Central memory CD4-positive, alpha-beta T cell (primary cell): ENCODE measurements at places on chromosomes 2 and 18.

GRCh38 chr2:241539616-241540374 is 18.8 kb upstream of the BOK start:
- DNase-seq, result no peak

GRCh38 chr2:150063931-150064548 is 423.4 kb downstream of the RND3 start:
- DNase-seq, result no peak

- no peak for DNase-seq
Observed at GRCh38 chr2:86280191-86280667, 57.2 kb downstream of the REEP1 start.

DNA sequence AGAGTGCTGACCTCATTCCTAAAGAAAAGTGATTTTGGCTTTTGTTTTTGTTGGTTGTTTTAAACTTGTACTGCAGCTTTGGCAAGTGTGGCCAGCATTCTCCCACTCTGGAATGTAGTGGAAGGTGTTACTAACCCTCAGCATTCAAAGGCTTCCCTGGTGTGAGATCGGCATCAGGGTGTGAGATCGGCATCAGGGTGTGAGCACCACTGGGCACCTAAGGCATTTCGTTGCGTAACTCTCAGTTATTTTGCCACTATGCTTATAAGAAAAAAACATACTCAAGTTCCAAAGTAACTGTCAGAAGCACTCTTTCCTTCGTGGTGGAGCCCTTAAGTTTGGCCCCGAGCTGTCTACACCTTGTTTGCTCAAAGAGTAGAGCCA is 1.7 kb downstream of the CYBRD1 start:
- no peak for DNase-seq

DNA sequence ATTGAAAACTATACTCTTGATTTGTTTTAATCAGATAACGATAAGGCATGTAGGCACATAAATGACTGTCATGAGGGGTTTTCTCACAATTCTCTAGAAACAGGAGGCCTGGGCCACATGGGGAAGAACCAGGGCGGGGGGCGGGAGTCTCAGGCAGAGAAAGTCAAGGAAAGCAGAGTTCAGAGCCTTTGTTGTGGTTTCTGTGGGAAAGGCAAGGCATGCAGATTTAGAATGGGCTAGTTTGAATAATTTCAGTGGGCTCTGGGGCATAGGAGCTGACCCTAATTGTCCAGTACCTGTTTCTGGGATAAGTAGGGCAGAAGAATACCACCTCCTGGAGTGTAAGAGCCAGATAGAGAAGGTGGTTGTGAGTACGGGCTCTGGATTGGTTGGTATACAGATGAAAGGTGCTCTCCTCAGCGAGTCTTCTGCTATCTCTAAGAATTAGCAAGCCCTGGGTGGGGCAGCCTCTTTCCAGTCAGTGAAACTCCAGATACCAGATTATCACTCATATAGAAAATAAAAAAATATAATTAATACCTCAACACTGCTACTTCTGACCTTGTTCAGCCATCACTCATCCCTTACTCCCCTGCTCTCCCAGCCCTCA is 41.5 kb upstream of the CYRIA start:
- no peak for DNase-seq

DNA sequence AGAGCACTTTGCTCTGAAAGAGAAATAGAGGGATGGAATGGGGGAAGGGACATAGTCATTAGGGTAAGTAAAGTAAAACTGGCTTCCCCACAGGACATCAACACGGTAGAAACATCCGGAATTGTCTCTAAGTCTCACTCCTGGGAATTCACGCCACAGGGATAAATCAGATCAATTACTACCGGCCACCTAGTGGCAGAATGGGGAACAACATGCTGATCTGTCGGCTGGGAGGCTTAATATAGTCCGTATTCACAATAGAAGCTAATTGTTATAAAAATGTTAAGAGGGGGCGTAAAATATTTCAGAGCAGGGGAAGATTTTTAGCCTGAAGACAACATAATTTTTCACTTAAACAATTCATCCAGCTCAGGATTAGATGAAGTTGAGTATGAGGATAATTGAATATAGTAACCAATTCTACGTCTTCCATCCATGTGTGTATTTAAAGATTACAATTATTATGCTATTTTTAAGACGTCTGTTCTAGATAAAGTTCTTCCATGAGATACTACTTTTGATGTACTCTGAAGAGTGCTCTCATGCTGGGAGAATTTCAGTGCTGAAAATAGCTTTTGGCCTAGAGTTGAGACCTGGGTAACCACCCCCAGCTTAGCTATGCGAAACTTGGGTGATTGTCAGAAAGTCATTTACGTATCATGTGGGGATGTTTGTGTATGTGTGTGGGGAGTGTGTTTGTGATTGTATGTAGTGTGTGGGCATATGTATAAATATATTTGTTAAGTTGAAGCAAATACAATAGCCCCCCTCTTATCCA is 65.7 kb downstream of the LRRTM1 start:
- no peak for DNase-seq

DNA sequence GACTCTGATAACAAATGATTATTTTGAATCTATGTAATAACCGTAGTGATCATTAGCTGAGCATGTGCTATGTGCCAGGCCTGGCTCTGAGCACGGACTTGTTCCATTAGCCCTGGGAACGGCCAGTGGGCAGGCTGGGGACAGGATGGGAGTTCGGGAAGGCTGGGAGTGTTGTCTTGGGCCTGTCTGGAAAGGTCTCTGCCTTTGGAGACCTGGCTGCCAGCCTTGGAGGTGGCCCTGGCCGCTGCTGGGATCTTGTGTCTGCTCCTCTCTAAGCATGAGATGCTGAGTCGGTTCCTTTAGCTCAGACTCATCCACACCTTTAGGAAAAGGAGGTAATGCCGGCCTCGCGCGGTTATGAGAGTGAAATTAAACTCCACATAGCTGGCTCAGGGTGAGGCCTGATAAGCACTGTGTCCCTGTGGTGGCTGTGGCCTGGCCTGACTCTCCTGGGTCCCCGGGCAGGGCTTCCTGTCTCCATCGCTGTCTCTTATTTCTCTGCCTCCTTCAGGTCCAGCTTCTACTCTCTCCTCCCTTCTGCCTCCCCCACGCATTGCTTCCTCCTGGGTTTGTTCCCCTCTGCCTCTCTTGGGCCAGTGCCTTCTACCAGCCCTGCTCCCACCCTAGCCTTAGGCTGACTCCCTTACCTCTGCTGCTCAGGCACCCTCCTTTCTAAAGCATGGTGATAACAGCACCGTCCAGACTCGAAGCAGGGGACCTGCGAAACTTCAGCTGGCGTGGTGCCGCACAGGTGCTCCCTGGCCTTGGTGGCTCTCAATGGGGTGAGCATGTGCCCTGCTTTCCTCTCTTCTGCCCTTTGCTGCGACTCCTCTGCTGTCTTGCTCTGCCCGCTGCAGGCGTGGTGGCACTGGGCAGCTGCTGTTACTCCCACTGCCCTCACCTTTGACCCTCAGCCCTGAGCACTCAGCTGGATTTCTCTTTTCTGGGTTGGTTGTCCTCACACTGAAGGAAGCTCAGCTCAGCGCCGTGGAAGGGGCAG is 41.8 kb downstream of the NCK2 start:
- no peak for DNase-seq

- no peak for DNase-seq
Observed at GRCh38 chr2:149002891-149003740, 35.4 kb upstream of the LYPD6B start.

DNA sequence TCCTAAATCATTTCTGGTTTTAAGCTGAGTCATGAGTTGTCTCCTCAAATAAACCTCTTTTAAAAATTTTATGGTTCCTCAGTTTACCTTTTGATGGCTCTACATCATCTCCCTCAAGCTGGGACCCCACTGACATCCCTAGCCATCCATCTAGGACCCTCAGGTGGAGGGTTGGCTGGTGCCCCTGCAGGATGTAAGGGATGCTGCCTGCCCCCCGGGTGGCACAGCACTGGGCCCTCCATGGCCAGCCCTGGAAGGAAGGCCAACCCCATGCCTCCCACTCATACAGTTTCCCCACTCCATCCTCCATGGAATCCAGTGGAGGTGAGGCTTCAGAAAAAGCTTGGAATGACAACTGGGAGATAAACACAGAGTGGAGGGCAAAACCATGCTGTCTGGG is 17.2 kb upstream of the GPC1 start:
- DNase-seq, result no peak

DNA sequence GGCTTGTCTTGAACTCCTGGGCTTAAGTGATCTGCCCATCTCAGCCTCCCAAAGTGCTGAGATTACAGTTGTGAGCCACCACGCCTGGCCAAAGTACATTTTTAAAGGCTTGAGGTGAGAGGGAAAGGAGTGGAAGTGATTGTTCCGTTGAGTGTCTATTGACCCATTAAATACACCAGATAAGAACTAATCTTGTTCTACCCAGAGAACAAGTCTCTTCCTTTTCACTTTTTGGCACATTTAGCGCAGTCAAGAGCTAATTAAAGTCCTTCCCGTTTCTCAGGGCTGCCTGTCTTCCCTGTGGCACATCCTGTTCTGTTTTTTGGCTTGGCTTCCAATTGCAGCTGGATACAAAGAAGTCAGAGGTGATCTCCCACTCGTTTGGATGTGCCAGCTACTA is 172.3 kb downstream of the ALPK2 start:
- DNase-seq, result no peak

- no peak for DNase-seq
Observed at GRCh38 chr18:65754121-65754520, 3.3 kb downstream of the CDH7 start.

DNA sequence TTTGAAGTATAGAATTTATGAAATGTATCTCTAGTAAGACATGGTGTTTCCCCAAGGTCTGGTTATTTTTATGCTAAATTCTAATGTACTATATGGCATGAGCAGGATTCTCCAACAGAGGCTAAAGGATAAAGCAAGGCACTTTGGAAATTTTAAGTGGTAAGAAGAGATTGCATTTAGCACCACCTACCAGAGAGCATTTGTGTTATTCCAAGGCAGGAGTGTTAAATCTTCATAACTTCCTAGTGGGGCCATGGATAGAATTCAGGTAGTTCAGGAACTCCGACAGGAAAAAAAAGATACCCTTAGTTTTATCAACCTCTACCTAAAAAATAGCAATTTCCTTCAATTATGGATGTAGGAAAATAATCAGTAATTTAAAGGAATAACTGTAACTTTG is 497.4 kb upstream of the CRIM1 start:
- no peak for DNase-seq

DNA sequence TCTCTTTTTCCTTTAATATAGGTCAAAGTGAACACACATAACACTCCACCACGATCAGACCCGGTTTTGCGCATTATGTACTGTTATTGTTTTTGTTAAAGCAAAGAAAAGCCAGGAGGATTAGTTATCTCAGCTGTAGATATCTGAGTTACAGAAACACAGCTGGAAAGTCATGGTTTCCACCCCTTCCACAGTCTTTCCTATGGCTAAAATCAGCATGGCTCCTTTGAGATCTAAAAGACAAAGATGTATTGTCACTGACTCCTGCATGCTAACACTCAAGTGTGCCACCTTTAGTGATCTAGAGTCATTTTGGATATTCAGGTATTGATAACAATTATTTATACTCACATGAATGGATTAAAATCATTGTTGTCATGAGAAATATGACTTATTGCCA is 260.0 kb downstream of the FIGN start:
- DNase-seq, result no peak

GRCh38 chr2:111049792-111050640 is 70.7 kb upstream of the BCL2L11 start:
- DNase-seq, result no peak

DNA sequence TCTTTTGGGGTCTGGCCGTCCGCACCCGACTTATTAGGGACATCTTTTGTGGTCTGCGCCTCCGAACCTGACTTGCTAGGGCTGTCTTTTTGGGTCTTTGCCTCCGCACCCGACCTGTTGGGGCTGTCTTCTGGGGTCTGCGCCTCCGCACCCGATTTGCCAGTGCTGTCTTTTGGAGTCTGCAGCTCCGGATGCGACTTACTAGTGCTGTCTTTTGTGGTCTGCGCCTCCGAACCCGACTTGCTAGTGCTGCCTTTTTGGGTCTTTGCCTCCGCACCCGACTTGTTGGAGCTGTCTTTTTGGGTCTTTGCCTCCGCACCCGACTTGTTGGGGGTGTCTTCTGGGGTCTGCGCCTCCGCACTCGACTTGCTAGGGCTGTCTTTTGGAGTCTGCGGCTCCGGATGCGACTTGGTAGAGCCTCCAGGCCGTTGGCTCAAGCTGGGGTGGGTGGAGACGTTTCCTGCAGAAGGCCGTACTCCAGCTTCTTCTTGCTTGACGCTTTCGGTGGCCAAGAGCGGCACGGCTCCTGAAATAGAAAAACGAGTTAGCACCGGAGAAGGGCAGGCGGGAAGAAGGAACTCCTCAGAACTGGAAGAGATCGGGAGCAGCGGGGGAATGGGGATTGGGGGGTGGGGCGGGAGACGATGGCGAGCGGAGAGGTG is 498 bp downstream of the TGOLN2 start:
- peak; percentile 62 for DNase-seq

DNA sequence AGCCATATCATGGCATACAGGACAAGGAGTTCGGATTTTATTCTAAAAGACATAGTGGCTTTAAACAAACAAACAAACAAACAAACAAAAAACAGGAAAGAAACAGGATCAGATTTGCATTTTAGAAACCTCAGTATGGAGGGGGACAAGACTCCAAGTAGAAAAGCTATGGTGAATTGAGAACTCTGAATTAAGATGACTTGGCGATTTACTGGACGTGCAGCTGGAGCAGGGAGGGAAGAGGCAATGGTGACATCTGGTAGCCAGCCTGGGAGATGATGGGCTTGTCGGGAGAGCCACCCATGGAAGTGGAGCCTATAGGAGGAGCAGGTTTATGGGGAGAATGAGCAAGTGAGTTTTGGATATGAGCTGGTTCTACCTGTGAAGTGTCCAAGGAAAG is 13.2 kb downstream of the CPLX4 start:
- DNase-seq, result no peak

- no peak for DNase-seq
Observed at GRCh38 chr2:30947686-30948085, 140.4 kb upstream of the CAPN13 start.

DNA sequence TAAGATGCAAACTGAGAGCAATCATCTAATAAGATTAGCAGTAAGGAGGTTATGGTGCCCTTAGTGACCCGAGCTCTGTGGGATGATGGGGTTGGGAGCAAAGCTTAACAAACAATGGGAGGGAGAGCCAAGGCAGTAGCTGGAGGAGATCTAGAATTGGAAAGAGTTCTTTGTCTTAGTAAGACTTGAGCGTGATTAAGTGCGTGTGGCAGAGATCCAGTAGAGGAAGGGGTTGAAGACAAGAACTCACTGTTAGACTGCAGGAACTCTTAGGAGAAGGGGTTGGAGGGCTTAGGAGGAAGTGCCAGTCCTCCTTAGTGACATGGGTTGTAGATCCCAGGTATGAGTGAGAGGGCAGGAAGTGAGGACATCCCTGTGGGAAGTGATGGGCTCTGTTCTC is 184.7 kb downstream of the GFPT1 start:
- no peak for DNase-seq

DNA sequence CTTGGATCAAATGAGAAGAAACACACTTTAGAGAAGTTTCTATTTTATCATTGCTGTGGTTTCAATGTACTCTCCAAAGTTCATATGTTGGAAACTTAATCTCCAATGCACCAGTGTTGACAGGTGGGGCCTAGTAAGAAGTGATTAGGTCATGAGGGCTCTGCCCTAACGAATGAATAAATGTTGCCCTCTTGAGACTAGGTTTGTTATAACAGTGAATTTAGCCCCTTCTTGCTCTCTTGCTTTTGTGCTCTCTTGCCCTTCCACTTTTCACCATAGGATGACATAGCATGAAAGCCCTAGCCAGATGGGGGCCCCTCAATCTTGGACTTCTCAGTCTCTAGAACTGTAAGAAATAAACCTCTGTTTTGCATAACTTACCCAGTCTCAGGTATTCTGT is 664.8 kb downstream of the DCC start:
- DNase-seq, result no peak
